ENCODE measurements at places on chromosomes 6 and 20.

- DNase-seq: no peak
These were observed 69.0 kb upstream of the STXBP5 start for GRCh38 chr6:147135211-147135681.

GRCh38 chr20:41213150-41213820 lies 75.9 kb downstream of the PLCG1 start:
- DNase-seq: no peak

GRCh38 chr20:37531856-37532255 lies 4.2 kb upstream of the BLCAP start:
- DNase-seq: no peak

- DNase-seq: no peak
These were observed 288.5 kb downstream of the CDH26 start for GRCh38 chr20:60246751-60247150.

DNA sequence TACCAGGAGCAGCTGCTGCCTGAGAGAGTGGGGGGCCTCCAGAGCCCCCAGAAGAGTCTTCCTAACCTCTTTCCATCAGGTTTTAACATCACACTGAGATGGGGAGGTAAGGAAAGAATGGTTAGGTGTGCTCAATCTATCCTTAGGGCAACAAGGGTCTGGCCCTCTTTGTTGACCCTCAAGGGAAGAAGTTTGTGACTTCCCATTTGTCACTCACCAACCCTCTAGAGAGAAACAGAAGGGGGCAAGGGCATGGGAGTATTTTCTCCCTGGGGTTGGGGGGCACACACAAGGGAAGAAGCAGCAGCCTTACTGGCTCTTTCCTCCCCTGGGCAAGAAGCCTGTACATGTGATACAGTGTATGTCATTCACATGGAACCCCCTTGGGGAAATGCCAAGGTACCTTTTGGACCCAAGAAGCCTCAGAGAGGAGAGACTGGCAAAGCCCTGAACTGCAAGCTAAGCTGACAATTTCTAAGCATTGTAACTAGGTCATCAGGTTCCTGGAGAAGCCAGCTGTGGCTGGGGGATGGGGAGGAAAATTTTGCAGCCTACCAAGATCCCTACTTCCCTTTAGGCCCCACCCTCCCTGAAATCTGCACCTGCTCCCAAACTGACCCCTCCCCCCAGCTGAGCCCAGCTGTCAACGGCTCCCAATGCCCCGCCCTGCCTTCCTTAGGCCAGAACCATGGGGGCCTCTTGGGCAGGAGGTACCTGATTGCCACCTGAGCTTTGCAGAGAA lies 14.5 kb downstream of the BCL2L1 start:
- no peak for DNase-seq

DNA sequence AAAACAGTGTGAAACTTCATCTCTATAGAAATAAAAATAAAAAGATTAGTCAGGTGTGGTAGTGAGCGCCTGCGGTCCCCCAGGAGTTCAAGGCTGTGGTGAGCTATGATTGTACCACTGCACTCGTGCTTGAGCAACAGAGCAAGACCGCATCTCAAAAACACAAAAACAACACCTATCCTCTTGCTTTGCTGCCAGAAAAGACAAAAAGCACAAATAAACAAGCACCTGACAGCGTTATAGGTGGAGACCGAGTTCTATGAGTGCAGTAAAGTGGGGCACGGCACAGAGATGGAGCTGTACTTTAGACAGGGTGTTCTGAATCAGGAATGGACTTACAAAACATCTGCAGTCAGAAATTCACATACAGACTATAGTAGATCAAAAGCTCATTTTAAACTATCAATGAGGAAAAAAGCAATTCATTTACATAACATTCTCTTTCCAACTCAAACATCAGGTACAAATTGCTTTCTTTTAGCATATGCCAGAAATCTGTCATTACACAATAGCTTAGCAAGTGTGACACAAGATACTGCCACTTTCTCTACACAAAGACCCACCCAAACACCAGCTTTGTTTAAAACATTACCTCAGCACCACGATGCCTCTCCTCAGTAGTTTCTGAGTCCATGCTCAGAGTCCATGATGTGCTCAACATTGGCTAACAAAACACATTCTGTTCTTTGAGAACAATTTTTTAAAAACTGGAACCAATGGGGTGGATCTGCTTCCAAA lies 10.1 kb downstream of the EZR start:
- DNase-seq: no peak

GRCh38 chr6:10613077-10613476 lies 81.3 kb downstream of the C6orf52 start:
- no peak for DNase-seq

DNA sequence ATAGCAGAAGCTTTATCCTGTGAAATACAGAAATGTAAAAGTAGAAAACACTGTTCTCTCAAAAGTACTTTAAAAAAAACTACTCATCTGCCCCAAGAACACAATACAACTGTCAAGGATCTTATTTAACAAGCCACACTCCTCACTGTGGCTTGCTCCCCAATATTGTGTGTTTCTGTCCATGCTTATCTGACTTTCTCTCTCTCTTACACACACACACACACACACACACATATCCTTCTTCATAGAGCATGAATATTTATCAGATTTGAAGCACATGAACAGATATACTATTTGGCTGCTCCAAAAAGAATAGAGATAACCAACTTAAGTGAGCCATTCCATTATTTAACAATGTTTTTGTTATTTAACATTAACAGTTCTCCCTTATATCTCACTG lies 3.6 kb upstream of the PHIP start:
- DNase-seq: no peak

GRCh38 chr20:32391003-32391402 lies 32.9 kb downstream of the ASXL1 start:
- DNase-seq: no peak

DNA sequence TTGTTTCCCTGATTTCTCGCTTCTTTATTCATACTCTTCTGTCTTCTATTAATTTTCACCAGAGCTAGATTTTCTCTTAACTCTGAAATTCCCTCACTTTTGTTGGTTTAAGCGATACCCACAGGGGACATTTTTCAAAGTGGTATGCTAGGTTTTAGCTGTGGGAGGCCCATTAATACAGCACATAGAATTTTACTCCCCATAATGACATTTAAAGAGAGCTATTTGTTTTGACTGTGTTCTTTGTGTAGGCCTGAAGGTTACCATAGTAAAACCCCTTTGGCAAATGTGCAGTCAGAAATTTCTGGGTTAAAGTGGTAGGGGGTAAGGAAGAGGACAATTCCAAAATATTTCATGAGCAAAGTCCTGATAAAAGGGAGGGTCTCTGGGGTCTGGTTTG lies 721.1 kb upstream of the CITED2 start:
- DNase-seq: no peak

- DNase-seq: no peak
These were observed 179.9 kb upstream of the DTNBP1 start for GRCh38 chr6:15842727-15843117.

GRCh38 chr6:135535989-135536414 lies 38.5 kb upstream of the AHI1 start:
- peak; percentile 74 for DNase-seq

DNA sequence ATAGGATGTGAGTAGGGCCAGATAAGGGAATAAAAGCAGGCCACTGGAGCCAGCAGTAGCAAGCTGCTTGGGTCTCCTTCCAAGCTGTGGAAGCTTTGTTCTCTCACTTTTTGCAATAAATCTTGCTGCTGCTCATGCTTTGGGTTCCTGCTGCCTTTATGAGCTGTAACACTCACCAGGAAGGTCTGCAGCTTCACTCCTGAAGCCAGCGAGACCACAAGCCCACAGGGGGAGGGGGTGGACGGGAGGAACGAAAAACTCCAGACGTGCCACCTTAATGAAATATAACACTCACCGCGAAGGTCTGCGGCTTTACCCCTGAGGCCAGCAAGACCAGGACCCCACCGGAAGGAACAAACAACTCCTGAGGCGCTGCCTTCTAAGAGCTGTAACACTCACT lies 1324.4 kb upstream of the EYS start:
- no peak for DNase-seq

GRCh38 chr6:5085648-5086293 lies 630 bp downstream of the PPP1R3G start:
- no peak for DNase-seq

DNA sequence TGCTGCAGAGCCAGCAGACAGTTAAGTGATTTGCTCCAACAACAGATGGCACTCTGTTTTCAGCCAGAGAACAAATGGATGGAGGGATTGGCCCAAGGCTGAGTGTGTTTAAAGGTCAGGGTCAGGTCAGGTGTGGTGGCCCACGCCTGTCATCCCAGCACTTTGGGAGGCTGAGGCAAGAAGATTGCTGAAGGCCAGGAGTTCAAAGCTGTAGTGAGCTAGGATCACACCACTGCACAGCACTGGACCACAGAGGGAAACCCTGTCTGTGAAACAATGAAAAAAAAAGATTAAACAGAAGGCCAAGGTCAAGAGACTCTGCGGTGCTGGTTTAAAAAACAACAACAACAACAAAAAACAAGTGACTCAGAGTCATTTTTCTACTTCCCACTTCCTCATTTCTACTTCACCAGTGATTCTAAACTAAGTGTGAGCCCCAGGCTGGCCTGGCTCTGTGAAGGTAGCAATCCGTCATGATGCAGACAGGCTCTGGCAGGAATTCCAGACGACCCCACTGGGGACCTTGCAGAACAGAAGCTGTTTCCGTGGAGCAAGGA lies 42.5 kb upstream of the ARMC2 start:
- no peak for DNase-seq

GRCh38 chr6:156587071-156587470 lies 190.1 kb upstream of the ARID1B start:
- no peak for DNase-seq

DNA sequence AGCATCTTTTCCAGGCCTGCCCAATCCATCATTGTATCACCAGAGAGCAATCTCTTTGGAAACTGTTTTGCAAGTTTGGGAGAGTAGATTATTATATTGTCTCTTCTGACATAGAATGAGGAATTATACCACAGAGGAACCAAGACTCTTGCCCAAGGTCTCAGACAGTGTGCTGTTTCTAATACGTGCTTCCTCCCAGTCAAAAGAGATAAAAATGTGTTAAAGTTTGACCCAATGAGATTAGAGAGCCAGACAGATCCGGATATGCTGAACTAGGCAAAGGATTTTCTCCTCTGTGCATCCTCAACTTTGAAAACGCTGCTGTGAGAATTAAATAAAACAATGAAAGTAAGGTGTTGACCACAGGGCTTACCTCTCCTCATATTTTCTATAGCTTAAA lies 18.6 kb upstream of the NT5E start:
- DNase-seq: no peak

DNA sequence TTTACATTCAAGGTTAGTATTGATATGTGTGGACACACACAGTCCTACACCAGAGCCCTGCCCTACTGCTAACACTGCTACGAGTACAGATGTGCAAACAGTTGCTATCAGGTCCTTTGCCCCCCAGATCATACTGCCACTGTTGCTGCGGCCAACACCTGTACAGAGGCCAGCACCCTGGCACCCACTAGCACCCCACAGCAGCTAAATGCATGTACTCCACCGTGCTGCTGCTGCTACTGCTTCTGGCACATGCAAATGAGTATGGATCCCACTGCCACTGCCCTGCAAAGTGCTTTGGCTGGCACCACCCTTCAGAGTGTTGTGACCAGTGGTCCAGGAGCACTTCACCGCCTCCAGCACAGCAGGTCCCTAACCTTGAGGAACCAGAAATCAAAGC lies 621.9 kb downstream of the GRIK2 start:
- no peak for DNase-seq
